ENCODE measurements at places on chromosomes 16 and 17. TPM values are rescaled to one million over a fixed set of nuclear protein-coding genes. Genes with fewer than 3 reads are reported as not detected.

DNA sequence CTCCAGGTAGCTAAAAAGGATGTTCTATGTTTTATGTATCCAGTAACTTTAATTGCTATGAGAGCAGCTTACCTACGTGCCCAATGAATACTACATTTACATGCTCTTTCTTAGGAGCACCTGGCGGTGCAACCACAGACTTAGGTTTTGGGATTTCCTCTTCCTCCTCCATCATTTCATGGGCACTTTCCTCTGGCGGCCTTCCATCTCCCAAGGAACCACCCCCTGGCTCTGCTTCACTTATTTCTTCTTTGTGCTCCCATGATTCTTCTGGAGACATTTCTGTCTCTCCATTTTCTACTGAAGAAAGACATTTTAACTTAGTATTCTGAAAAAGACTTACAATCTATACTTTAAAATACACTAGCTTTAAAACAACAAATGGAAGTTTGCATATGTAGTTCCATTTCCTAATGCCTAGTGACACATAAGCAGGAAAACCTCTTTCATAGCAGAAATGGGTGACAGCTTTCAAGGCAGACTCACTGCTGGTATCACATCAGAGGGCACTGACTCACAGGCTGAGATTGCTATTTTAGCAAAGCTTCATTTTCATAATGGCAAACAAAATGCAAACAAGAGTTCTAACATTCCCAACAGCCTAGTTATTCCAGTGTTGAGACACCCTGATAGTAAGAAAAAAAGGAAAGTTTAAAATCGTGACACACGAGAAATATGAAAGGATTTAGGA is 19.1 kb downstream of the GSPT1 start:
- peak; percentile 75 for ATAC-seq

EFTUD2 gene
- 105 TPM for total RNA-seq

NOS2 gene
- not detected for total RNA-seq

GRCh38 chr17:64066716-64067115 is 46.3 kb upstream of the ICAM2 start:
- peak; percentile 77 for ATAC-seq

DNA sequence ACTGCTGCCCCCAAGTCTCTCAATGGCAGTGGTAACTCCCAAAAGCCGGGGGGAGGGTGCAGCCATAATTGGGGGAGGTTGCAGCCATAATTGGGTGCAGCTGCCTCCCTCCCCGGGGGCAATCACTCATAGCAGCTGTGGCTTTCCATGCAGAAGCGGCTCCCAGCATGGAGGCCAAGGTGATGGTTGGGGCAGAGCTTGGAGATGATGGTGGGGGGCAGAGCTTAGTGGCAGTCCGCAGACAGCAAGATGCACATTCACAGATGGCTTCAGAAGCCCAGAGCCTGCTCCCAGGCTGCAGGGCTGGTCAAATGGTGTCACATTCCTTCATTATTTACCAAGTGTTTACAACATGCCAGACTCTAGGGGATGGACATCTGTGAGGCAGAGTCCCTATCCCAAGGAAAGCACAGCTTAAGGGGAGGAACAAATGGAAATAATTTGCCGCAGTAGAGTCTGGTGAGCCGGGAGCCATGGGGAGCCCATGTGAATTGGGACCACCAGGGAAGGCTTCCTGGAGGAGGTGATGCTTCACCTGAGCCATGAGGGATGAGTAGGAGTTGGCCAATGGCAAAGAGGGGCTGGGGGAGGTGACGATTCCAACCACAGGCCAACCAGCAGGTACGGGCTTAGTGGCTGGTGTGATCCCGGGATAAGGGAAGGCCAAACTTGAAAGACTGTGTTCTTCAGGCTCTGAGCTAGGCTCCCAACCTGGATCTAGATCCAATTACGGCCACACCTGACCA is 8.1 kb downstream of the DOC2B start:
- ATAC-seq = no peak

- no peak for ATAC-seq
These were observed 155.9 kb downstream of the NTN1 start for GRCh38 chr17:9177212-9177611.
